ENCODE measurements at places on chromosomes 12 and 14.

- no peak for DNase-seq
Measured at GRCh38 chr14:74563233-74563585, 48.8 kb downstream of the LTBP2 start.

- DNase-seq = no peak
Measured at GRCh38 chr14:45426685-45427282, 173.8 kb upstream of the MIS18BP1 start.

GRCh38 chr12:2764398-2764797 lies 30.4 kb upstream of the FKBP4 start:
- DNase-seq = no peak

GRCh38 chr12:122467983-122468382 lies 32.7 kb downstream of the ZCCHC8 start:
- DNase-seq = no peak

- no peak for DNase-seq
Measured at GRCh38 chr14:105487449-105487985, 831 bp downstream of the CRIP1 start.

GRCh38 chr12:46718495-46718894 lies 107.3 kb downstream of the SLC38A4 start:
- DNase-seq = no peak

- no peak for DNase-seq
Measured at GRCh38 chr14:27727251-27727770, 1039.3 kb upstream of the FOXG1 start.

DNA sequence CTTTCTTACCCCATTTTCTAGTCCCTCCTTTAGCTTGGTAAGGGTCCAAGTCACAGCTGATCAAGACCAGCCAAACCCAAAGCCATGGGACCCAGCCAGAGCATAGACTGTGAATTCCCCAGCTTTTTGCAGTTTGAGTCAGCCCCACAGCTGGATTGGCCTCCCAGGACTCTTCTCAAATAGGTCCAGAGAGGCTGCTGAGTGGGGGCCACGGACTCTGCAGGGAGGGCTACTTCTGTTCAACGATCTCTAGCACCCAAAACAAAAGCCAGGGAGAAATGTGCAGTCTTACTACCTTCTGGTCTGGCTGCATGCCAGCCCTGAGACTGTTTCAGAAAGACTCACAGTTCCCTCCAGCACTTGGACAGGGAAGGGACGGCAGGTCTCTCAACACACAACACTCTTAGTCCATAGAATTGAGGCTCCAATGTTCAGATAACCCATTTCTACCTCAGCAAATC lies 1.6 kb downstream of the VDR start:
- DNase-seq = no peak

DNA sequence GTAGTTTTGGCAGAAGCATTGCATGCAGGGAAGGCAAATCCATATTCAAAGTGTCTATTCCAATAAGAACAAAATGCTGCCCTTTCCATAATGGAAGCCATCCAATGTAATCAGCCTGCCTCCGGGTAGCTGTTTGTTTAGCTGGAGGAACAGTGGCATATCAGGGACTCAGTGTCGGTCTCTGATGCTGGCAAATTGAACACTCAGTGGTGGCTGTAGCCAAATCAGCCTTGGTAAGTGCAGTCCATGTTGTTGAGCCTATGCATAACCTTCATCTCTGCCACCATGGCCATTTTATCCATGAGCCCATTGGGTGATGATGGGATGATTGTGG lies 147.8 kb upstream of the MAX start:
- DNase-seq = no peak

DNA sequence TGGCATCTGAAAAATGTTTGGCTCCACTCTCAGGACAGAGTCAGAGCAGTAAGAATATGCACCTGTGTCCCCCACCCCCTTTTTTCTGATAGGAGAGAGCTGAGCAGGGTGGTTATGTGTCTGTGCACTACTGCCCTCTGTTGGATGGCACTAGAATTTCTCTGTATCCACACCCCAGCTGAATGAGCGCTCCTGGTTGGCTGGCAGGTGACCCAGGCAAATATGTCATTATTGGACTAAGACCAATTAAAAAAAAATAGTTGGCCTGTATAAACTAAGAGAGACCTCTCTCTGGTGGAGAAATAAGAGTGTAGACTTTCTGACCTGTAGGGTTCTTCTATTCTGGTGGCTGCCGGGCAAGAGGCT lies 107.0 kb downstream of the PTCSC3 start:
- peak; percentile 50 for DNase-seq

- DNase-seq = no peak
Measured at GRCh38 chr12:116390401-116391335, 113.2 kb upstream of the MED13L start.

GRCh38 chr14:94907626-94908261 lies 137.8 kb upstream of the GSC start:
- no peak for DNase-seq

GRCh38 chr14:100544506-100545141 lies 42.6 kb downstream of the BEGAIN start:
- DNase-seq = no peak

- no peak for DNase-seq
Measured at GRCh38 chr14:30445011-30445793, 113.8 kb upstream of the G2E3 start.

DNA sequence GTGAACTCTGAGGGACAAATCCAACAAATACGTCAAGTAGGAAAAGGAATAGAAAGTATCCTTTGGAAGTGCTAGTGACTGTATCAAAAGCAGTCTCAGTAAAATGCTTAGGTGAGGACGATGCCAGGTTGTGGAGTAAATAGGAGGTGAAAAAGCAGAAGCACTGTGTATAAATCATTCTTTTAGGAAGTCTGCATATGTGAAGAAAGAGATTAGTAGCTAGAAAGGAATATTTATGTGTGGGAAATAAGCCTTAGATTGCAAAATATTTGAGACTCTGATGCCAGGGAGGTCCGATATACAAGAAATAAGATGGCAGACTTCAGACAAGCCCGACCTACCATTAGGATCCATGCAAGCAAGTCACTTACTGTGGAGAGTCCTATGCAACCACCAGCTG lies 7.9 kb downstream of the CEP128 start:
- DNase-seq = no peak

DNA sequence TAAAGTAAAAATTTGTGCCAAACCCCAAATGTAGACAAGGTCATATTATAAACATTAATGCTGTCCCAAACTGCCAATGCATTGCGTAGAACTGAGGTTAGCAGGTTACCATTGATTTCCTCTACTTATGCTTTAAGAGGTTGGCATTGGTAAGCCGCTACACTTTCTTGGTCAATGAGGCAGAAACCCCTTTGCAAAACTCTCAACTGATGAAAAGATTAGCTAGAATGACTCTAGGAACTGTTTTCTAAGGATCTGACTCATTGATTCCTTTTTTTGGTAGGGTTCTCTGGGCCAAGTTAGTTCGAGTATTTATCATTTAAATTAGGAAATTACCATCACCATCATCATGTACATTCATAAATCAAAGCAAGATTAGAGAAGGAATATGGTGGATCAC lies 44.6 kb downstream of the HMGA2 start:
- no peak for DNase-seq

All from neural crest cell (in vitro differentiated cells).